Stimulated activated CD4-positive, alpha-beta T cell treated with anti-CD3 and anti-CD28 coated beads, Interleukin-1b, Interleukin-23, amount 100 ng/mL, for 4 hours (primary cell): ENCODE measurements at places on chromosomes 7 and 10.

GRCh38 chr7:152076324-152076821, 50.9 kb downstream of the GALNT11 start:
- no peak for DNase-seq

DNA sequence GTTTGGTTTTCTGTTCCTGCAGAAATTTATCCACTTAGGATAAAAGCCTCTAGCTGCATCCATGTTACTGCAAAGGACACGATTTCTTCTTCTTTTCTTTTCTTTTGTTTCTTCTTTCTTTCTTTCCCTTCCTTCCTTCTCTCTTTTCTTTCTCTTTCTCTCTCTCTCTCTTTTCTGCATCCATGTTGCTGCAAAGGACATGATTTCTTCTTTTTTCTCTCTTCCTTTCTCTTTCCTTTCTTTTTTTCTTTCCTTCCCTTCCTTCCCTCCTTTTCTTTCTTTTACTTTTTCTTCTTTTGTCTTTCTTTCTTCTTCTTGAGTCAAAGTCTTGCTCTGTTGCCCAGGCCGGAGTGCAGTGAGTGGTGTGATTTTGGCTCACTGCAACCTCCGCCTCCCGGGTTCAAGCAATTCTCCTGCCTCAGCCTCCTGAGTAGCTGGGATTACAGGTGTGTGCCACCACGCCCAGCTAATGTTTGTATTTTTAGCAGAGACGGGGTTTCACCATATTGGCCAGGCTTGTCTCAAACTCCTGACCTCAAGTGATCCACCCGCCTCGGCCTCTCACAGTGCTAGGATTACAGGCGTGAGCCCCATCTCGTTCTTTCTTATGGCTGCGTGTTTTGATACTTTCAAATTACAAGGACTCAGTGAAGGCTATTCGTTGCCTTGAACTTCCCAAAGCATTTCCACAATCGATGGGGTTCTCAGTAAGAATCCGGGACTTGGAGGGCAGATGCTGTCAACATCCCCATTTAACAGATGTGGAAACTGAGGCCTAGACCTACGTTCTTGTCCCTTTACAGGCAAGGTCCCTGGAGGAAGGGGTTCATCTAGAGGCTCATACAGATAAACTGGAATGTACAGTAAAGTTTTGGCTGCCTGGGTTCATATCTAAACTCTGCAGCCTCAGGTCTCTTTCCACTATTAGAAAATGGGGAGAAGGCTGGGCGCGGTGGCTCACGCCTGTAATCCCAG, 1.9 kb upstream of the GNB2 start:
- no peak for DNase-seq

- DNase-seq = no peak
These were observed 44.1 kb upstream of the TARP start for GRCh38 chr7:38317515-38317914.

GRCh38 chr10:128929131-128929530, 537.9 kb upstream of the MGMT start:
- DNase-seq = no peak

DNA sequence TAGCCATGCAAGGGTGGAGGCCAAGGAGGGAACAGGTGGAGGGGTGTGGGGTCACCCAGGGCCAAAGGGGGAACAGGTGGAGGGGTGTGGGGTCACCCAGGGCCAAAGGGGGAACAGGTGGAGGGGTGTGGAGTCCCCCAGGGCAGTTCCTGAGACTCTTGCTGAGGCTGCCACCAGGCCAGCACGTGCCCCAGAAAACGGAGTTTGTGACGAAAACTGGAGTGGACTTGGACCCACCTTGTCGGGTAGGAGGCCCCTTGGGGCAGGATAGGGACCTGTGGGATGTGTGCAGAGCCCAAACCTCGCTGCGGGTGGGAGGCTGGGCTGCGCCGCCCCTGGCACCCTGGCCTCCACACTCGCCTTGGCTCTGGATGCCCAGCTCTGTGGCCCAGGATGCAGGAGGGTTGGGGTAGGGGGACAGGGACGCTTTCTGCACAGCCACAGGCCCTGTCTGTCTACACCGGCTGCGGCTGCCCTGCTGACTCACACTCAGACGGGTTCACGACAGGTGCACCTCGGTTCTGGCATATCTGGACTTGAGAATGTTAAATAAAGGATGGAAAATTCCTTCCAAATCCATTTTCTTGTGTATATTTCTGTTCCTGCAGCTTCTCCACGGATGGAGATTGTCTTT, 562 bp upstream of the ADGRA1 start:
- DNase-seq = no peak

GRCh38 chr10:125035136-125035535, 93.2 kb downstream of the ZRANB1 start:
- no peak for DNase-seq

DNA sequence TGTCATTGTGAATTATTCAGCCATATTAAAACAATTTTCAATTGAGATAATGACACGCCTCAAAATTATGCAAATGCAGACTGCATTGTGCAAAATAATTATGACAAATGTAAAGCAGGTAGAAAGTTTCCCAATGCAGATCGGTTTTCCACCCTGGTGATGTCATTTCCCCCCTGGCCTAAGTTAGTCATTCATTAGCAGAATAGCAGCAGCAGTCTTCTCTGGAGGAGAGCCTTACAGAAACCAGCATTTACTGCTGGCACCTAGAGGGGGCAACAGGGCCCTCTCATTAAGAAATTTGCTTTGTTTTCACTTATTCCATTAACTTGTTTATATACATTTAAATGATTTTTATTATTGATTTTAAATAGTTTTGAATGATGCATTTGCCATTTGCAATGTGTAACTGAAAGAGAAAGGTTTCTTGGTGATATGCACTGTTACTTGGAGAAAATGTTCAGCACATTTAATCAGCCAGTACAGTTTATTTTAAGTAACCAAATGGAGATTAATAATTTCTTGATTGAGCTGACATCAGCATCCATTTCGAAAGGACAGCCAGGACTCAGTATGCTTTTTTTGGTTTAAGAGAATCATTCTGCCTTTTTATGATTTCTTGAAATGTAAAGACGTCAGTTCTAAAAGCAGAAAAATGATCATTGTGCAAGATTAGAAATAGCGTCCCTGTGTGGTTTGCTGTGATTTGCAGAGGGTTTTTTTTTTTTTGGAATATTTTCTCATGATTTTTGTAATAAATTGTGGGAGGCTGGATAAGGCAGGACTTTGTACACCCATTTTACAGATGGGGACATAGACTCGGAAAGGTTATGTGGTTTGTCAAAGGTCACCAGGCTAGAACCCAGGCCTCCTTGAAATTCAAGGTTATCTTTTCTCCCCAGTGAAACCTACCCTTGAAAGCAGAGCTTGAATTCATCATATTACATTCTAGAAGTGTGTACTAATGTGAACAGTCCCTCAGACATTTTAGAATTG, 3.5 kb downstream of the ARID5B start:
- peak; percentile 60 for DNase-seq

DNA sequence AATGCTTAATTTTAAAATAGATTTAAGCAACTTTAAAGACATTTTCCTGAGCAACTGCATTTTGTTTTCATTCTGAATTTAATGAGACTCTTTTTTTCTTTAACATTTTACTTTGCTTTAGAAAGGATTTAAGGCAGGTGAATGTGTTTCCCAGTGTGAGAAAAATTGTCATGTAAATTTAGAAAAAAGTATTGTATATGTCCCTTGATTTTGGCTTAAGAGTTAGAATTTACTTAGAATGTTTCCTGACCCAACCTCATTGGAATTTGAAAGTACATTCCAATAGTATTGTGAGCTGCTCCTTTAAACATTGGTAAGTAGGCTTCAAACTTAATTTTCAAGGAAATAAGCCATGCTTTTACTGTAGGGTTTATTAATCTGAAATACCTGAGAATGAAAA, 110.2 kb downstream of the PTEN start:
- no peak for DNase-seq
